ENCODE measurements at places on chromosomes 4 and X. TPM values are rescaled to one million over a fixed set of nuclear protein-coding genes. Genes with fewer than 3 reads are reported as not detected.

DNA sequence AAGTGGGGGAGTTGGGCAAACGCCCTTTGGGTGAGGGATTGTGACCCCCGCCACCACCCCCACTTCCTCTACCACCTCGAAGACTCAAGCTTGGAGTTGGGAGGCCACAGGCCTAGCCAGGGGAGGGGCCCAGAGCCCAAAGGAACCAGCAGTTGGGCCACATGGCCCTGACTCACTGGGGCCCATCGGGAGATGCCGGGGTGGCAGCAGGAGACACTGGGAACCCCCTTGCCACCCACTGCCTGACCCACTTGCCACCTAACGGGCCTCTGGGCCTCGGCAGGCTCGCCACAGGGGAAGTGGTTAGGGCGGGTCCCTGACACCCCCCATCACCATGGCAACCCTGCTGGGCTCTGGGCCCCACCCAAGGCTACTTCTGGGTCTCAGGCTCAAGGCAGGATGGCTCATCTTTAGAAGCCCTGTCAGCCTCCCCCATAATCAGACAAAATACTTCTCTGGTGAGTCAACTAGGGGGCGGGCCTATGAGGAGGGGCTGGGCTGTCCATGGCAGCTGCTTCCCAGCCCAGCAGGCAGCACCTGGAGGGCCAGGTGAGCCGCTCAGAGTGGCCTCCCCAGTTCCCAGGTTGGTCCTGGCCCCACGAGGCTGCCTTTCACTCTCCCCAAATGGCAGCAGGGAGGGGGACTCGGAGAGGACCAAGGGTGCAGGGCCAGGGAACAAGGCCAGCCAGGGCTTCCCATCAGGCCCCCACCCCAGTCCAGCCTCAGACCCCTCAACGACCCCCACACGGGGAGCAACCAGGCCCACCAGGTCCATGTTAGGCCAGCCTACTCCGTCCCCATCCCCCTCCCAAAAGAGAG, 5.6 kb downstream of the FLNA start:
- peak; percentile 97 for DNase-seq

- no peak for DNase-seq
Measured at GRCh38 chrX:53374222-53374820, 48.1 kb downstream of the SMC1A start.

The PGK1 gene
- total RNA-seq: 205 TPM

DNA sequence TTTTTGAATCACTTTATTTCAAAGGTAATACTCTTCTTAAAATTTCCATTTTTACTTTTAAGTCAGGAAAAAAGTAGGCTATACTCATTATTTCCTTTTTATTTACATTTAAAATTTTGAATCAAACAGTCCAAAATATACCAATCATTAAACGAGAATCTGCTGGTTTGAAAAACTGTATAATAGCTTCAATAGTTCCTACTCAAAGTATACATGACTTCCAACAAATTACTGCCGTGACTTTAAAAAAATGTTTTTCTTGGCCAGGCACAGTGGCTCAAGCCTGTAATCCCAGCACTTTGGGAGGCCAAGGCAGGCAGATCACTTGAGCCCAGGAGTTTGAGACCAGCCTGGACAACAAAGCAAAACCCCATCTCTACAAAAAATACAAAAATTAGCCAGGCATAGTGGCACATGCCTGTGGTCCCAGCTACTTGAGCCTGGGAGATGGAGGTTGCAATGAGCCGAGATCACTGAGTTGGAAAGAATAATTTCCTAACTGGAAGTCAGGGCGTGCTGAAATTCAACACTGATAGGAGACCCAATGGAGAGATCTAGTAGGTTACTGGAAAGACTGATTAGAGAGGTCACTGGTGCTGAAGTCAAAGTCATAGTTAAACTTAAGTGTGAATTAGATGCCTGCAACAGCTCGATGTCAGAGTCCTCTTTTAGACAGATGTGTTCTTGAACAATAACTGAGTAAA, 9.0 kb downstream of the KLHL8 start:
- no peak for DNase-seq

The RNF175 gene
- 0.67 TPM for total RNA-seq

The GAK gene
- total RNA-seq: 188 TPM

The SMIM43 gene
- total RNA-seq: not detected

GRCh38 chr4:76867880-76868655, 29.9 kb downstream of the SOWAHB start:
- DNase-seq: no peak

DNA sequence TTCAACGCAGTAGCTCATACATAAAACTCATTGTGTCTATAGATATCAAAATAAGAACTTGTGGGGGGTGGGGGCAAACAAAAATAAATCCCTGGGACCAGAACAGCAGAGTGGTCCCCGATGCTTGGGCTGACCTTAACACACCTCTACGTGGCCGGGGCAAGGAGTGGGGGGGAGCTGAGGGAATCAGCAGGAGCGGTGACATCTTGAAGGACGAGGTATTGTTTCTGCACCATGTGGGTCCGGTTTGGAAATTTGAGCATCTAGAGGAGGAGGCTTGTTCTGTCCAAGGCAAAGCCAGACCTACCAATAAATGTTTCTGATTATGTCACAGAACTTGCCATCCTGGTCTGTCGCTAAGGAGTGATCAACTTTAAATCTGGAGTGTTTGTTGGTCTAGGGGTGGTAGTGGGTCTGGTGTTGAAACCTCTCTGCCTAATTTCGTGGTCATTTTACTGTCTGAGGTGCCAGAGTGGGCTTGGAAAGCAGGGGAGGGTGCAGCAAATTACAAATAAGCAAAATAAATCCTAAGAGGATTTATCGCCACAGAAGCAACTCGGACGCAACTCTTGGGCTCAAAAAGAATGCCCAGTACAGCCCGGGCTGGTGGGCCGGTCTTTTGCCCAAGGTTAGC, 774 bp upstream of the RAPGEF2 start:
- no peak for DNase-seq

- DNase-seq: no peak
Measured at GRCh38 chr4:61995717-61996340, 795.7 kb downstream of the ADGRL3 start.

The NUDT11 gene
- 0.84 TPM for total RNA-seq

GRCh38 chrX:3576886-3577501, 136.5 kb downstream of the PRKX start:
- no peak for DNase-seq

The RIPPLY1 gene
- not detected for total RNA-seq

The SYN1 gene
- 0.90 TPM for total RNA-seq

DNA sequence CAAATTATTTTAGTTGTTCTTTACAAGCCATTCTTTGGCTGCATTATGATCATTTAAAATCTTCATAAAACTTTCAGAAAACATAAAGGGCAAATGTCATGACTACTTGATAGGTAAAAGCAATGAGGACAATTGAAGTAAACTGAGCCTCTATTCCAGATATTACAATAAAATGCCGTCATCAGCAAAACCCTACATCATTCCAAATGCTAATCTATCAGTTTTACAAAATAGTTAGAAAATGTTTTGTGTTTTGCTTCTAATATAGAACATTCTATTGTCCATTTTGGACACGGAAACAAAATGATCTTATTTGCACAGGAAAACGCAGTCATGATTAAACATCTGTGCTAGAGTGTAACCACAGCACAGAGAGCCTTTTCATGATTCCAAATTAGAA, 1330.6 kb upstream of the ADGRL3 start:
- no peak for DNase-seq

GRCh38 chr4:68654946-68655721, 15.3 kb downstream of the UGT2B15 start:
- DNase-seq: no peak

The MTMR8 gene
- 8.3 TPM for total RNA-seq

DNA sequence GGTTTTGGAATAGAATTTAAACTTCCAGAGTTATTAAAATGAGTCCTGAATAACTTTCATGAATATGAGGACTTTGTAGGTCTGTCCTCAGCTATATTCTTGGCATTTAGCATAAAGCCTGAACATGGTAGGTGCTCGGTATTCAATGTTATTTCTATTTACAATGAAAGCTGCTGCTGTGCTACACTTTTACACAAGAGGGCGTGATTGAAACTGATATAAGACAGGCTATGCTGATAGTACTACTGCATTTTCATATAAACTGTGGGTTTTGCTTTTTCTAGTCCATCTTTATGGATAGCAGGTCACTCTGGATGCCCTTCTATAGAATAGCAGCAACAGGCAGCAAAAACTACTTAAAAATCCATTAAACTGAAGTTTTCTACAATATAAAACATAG, 12.3 kb upstream of the GNPDA2 start:
- DNase-seq: no peak

- no peak for DNase-seq
Measured at GRCh38 chr4:98386-98785, 25.9 kb upstream of the ZNF718 start.

- no peak for DNase-seq
Measured at GRCh38 chrX:46165411-46165810, 379.8 kb downstream of the ZNF674 start.

DNA sequence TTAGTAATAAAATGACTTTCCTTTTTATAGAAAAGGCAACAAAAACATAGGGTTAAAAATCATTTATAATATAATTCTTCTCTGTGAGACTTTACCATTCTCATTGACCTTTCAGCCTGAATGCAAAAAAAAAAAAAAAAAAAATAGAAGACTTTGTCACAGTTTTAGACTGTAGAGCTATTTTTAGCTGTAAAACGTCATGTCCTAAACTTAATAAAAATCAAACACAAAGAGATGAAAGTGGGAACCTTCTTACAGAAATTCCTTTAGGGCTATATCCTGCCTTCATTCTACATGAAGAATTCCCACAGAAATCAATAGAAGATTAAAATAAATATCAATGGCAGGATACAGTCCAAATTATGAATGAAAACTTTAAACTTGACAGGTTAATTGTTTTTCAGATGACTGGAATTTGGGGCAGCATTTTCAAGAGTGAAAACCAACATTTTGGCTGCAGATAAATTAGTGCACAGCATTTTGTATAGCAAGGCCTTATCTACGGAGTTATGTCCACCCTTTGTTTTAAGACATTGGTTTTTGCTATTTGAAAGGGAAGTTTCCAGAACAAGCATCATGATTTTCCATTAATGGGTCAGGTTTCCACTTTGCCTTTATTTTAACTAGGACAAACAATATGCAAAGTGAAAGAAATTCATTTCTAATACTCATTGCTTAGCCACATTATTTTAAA, 219.5 kb downstream of the SPCS3 start:
- no peak for DNase-seq

GRCh38 chrX:38839944-38840343, 38.7 kb downstream of the MID1IP1 start:
- DNase-seq: no peak

- DNase-seq: no peak
Measured at GRCh38 chrX:53163436-53163835, 61.6 kb downstream of the KDM5C start.

DNA sequence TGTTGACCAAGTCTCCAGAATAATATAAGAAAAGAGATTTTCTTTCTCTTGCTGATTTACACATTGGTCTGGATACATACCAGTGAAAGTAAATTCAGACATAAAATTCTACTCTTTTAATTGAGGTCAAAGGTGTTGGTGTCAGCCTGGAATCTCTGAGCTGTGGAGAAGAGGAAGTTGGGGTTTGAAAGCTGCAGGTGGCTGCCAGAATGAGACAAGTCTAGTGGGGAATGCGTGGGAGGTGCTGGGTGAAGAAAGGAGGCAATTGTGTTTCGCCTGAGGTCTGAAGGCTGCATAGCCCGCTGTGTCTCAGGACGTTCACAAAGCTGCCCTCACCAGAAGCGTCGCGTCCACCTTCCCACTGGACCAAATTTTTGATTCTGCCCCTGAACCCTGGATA, 31.2 kb downstream of the PHEX start:
- no peak for DNase-seq

DNA sequence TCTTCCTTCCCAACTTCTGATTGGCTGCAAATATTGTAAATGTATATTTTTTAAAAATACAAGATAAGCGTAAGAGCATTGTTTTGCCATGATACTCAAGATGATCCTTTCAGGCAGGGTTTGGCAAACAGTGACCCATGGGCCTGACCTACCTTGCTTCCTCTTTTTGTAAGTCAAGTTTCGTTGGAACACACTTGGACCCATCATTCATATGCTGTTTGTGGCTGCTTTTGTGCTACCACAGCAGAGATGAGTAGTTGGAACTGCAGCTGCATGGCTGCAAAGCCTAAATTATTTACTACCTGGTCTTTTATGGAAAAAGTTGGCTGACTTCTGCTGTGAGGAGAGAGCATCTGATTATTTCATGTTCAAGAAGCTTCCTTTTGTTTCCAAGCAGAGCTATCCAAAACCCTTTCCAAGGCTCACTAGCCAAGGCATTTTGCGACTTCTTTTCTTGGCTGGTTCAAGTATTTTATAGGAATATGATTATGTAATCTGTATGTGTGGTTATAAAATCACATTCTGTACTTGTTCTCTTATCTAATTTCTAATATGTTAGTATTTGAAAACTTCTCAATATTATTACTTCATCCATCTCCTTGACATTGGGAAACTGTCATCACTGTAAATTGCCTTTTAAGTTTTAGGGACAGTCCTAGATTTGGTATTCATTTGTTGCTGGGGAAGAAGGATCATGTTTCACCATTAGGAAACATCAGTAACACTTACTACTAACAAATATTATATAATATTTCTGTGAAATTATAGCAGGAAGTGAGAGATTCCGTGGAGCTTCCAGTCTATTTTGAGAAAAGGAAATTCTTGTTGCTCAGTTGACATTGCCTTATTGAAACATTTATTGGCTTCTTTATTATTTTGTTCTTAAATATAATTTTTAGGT, 109.2 kb downstream of the ARHGAP10 start:
- no peak for DNase-seq

- DNase-seq: no peak
Measured at GRCh38 chr4:178293601-178294000, 851.4 kb upstream of the AGA start.

DNA sequence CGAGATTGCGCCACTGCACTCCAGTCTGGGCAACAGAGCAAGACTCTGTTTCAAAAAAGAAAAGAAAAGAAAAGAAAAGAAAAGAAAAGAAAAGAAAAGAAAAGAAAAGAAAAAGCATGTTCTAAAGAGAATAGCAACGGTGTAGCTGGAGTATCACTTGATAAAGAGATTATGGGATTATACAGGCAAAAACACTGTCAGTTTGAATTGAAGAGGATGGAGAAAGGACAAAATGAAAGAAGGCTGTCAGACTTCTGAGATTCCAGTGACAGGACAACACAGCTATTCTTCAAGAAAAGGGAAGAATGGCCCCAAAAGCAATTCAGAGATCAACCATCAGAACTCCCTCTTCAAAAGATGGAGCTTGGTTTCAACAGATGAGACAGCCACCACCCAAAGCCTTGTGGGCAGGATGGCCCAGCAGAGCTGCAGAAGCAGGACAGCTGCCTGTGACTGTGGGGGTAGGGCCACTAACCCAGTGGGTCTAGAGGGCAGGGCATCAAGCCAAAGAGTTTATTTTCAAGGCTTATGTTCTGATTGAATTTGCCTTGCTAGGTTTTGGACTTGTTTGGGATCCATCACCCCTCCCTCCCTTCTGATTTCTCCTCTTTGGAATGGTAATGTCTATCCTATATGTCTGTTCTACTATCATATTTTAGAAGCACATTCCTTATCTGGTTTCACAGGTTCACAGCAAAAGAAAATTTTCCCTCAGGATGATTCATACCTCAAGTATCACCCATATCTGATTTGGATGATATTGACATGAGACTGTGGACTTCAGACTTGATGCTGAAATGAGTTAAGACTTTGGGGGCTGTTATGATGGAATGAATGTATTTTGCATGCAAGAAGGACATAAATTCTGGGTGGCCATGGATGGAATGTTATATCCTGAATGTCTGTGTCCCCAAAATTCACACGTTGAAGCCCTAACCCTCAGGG, 17.5 kb downstream of the RFC1 start:
- no peak for DNase-seq

The PLS3 gene
- 0.15 TPM for total RNA-seq

GRCh38 chr4:87916626-87917025, 58.9 kb upstream of the SPP1 start:
- no peak for DNase-seq

Data from CD4-positive, alpha-beta memory T cell (primary cell).